A549 treated with Mapracorat at 1 μM for 4 hours (cell line): ENCODE measurements at places on chromosomes 3 and 15. TPM values are rescaled to one million over a fixed set of nuclear protein-coding genes. Genes with fewer than 3 reads are reported as not detected.

Gene DNAH12
- 0.02 to 0.09 TPM (median 0.03 TPM) in 4 of 5 replicates, not detected in the other for total RNA-seq

Gene HRG
- not detected in 5 replicates for total RNA-seq

Gene MED12L
- 0.23 to 1.1 TPM (median 0.49 TPM) in 5 replicates for total RNA-seq

Gene KLHL40
- total RNA-seq = not detected in 5 replicates

Gene CAMKV
- 0.16 to 0.32 TPM (median 0.21 TPM) in 5 replicates for total RNA-seq

Gene HESX1
- total RNA-seq = 0.31 to 0.72 TPM (median 0.34 TPM) in 3 of 5 replicates, not detected in the others

Gene BTLA
- total RNA-seq = not detected in 5 replicates

Gene MITF
- total RNA-seq = 4.7 to 8.7 TPM (median 6.1 TPM) in 5 replicates

Gene ZNF80
- not detected in 5 replicates for total RNA-seq

Gene TTLL13
- total RNA-seq = 0.07 to 0.59 TPM (median 0.10 TPM) in 4 of 5 replicates, not detected in the other

Gene BNC1
- 0.72 to 0.95 TPM (median 0.76 TPM) in 5 replicates for total RNA-seq

Gene AZI2
- 39.5 to 50.5 TPM (median 45.5 TPM) in 5 replicates for total RNA-seq

Gene PLXNB1
- 14.6 to 20.3 TPM (median 15.2 TPM) in 5 replicates for total RNA-seq

Gene ERICH6
- not detected in 5 replicates for total RNA-seq

Gene ZNF662
- total RNA-seq = not detected in 5 replicates

Gene CHRFAM7A
- total RNA-seq = 4.6 to 8.9 TPM (median 7.4 TPM) in 5 replicates

Gene RBM15B
- 15.5 to 20.0 TPM (median 19.4 TPM) in 5 replicates for total RNA-seq

Gene ADAMTS7
- 5.8 to 10.9 TPM (median 9.8 TPM) in 5 replicates for total RNA-seq

Gene CFAP92
- total RNA-seq = 0.21 TPM in 1 of 5 replicates, not detected in the others

Gene GNB5
- total RNA-seq = 43.3 to 52.9 TPM (median 46.9 TPM) in 5 replicates

Gene ABCF3
- total RNA-seq = 28.9 to 38.9 TPM (median 34.0 TPM) in 5 replicates

Gene CHRM5
- total RNA-seq = 0.03 to 0.04 TPM in 2 of 5 replicates, not detected in the others

Gene MYH15
- total RNA-seq = 0.10 to 0.25 TPM (median 0.19 TPM) in 5 replicates

Gene CADM2
- total RNA-seq = 0.11 to 0.57 TPM (median 0.28 TPM) in 5 replicates

Gene CYP19A1
- 0.15 to 0.52 TPM (median 0.30 TPM) in 5 replicates for total RNA-seq

Gene ELL3
- total RNA-seq = 0.97 to 2.2 TPM (median 1.4 TPM) in 5 replicates

Gene ACSBG1
- 0.13 to 0.31 TPM (median 0.19 TPM) in 4 of 5 replicates, not detected in the other for total RNA-seq

Gene TJP1
- total RNA-seq = 63.0 to 77.4 TPM (median 72.4 TPM) in 5 replicates

Gene GRIP2
- 0.63 to 2.0 TPM (median 1.2 TPM) in 5 replicates for total RNA-seq

Gene SEMA7A
- 1.5 to 2.1 TPM (median 1.7 TPM) in 5 replicates for total RNA-seq

Gene TMEM45A
- 2.1 to 2.7 TPM (median 2.3 TPM) in 5 replicates for total RNA-seq

Gene SERINC4
- total RNA-seq = 0.07 to 0.08 TPM in 2 of 5 replicates, not detected in the others

Gene DPPA2
- total RNA-seq = not detected in 5 replicates

Gene MST1R
- total RNA-seq = 6.1 to 8.3 TPM (median 7.6 TPM) in 5 replicates

Gene KNG1
- total RNA-seq = not detected in 5 replicates

Gene CTXND1
- total RNA-seq = not detected in 5 replicates

Gene OIP5
- total RNA-seq = 12.7 to 14.7 TPM (median 13.9 TPM) in 5 replicates

Gene SLC9C1
- not detected in 5 replicates for total RNA-seq

Gene MESP1
- 1.7 to 8.1 TPM (median 5.5 TPM) in 5 replicates for total RNA-seq

Gene P2RY13
- not detected in 5 replicates for total RNA-seq

Gene GOLGA6A
- total RNA-seq = 0.07 to 0.26 TPM (median 0.10 TPM) in 5 replicates

Gene VIPR1
- total RNA-seq = 0.83 to 1.3 TPM (median 1.2 TPM) in 5 replicates

Gene IQCH
- total RNA-seq = 0.74 to 2.0 TPM (median 1.8 TPM) in 5 replicates

Gene MESP2
- total RNA-seq = 0.27 to 0.72 TPM (median 0.46 TPM) in 5 replicates

Gene UBP1
- total RNA-seq = 49.1 to 54.8 TPM (median 52.7 TPM) in 5 replicates

Gene TPRG1
- 0.07 to 0.33 TPM (median 0.12 TPM) in 5 replicates for total RNA-seq

Gene ARNT2
- total RNA-seq = 14.2 to 18.2 TPM (median 17.2 TPM) in 5 replicates

Gene C2CD4A
- 0.06 to 0.27 TPM (median 0.16 TPM) in 5 replicates for total RNA-seq

Gene P2RY14
- total RNA-seq = not detected in 5 replicates

Gene SCG5
- 1.9 to 2.4 TPM (median 2.3 TPM) in 5 replicates for total RNA-seq

Gene NRROS
- not detected in 5 replicates for total RNA-seq

Gene ARRDC4
- 0.08 to 0.32 TPM (median 0.13 TPM) in 5 replicates for total RNA-seq

Gene TRIM42
- total RNA-seq = not detected in 5 replicates

Gene RASL12
- 0.10 to 0.16 TPM (median 0.12 TPM) in 5 replicates for total RNA-seq

Gene LRRC3B
- total RNA-seq = not detected in 5 replicates

Gene ALG1L2
- not detected in 5 replicates for total RNA-seq

Gene LRRN1
- total RNA-seq = not detected in 5 replicates

Gene CEP97
- total RNA-seq = 3.1 to 5.6 TPM (median 4.7 TPM) in 5 replicates

Gene GOLGA8Q
- total RNA-seq = 0.17 to 0.22 TPM in 2 of 5 replicates, not detected in the others

Gene ACTR8
- total RNA-seq = 14.0 to 17.4 TPM (median 15.9 TPM) in 5 replicates
